ENCODE measurements at places on chromosomes 6 and 20. TPM values are rescaled to one million over a fixed set of nuclear protein-coding genes. Genes with fewer than 3 reads are reported as not detected.

The POM121L2 gene
- not detected for total RNA-seq

The CAGE1 gene
- total RNA-seq, result not detected

The PKIB gene
- total RNA-seq, result 10.4 TPM

The ZFP57 gene
- 0.19 TPM for total RNA-seq

The FOXO3 gene
- total RNA-seq, result 158 TPM

The HSPA1L gene
- total RNA-seq, result 1.3 TPM

The SSTR4 gene
- not detected for total RNA-seq

The CLIC5 gene
- 1.2 TPM for total RNA-seq

The RBM12 gene
- 27.8 TPM for total RNA-seq

Data from lower leg skin (tissue), 4 donors.